Left ventricle myocardium inferior (tissue), 1 donor: ENCODE measurements at places on chromosomes 16 and 17. TPM values are rescaled to one million over a fixed set of nuclear protein-coding genes. Genes with fewer than 3 reads are reported as not detected.
A peak's percentile ranks its signal among the peaks of the same experiment; 100 is the strongest.

INCA1 gene
- total RNA-seq = 3.1 TPM

EME1 gene
- total RNA-seq = 0.74 TPM

LLGL1 gene
- 8.8 TPM for total RNA-seq

MGRN1 gene
- total RNA-seq = 30.5 TPM

WDR81 gene
- 9.3 TPM for total RNA-seq

RHBDL3 gene
- total RNA-seq = 4.7 TPM

MMP15 gene
- total RNA-seq = 64.1 TPM

PGAP3 gene
- total RNA-seq = 10.7 TPM

JPH3 gene
- 0.14 TPM for total RNA-seq

DNAH2 gene
- 0.33 TPM for total RNA-seq

TUBB3 gene
- 2.1 TPM for total RNA-seq

NARF gene
- total RNA-seq = 69.2 TPM

NECAB2 gene
- total RNA-seq = 0.69 TPM

GP1BA gene
- 0.22 TPM for total RNA-seq

FBF1 gene
- 2.8 TPM for total RNA-seq

SSTR5 gene
- total RNA-seq = 22.6 TPM

MFSD6L gene
- total RNA-seq = not detected

KRTAP9-2 gene
- not detected for total RNA-seq

GRCh38 chr17:28500712-28501379, 5.3 kb upstream of the FOXN1 start:
- DNase-seq = no peak

DNA sequence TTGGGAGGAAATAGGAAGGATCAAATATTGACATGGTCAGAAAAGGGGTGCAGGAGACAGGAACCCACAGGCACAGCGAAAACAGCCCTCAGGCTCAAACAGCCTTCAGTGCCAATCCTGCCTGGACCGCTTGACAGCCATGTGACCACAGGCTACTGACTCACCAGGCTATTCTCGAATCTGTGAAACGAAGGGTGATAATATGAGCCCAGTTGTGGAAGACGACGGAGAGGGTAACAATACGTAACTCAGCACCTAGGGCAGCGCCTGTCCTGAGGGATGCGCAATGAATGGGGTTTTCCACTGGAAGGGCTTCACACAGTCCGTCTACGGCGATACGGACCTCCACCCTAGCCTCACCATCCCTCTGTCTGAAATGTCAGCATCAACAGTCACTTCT, 117.3 kb upstream of the RCVRN start:
- DNase-seq = no peak

DNA sequence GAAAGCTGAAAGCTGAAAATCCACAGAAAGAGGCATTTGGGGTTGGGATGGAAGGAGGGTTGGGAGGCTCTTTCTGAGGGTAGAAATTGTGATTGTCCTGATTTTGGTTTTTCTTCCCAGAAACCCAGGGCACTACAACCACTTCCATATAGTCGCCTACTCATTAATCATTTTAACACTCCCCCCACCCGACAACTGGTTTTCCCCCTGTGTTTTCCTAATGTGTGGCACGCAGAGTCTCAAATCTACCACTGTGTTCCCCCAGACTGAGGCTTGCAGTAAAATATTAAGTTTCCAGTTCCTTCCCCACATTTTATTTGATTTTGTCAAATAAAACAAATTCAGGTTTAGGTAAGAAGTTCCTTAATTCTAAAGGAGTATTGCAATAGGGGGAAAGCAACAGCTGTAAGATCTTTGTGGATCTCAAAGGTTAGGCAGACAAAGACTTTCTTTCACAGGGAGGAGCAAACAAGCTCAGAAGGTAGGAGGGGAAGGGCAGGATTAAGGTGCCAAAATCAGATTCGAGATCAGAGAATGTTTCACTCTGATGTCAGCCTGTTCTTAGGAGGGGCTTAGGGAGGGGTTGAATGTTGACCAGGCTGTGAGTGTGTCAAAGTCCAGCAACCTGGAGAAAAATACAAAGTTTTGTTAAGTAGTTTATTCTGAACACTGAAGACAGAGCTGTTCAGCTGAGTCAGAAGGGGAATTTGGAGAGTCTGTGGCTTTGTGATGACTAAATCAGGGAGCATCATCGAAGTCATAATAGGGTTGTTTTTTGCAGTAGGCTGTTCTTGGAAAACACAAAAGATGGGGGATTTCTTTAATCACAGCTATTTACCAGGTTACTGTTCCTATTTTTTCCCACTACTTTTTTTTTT, 3.6 kb downstream of the ZNF267 start:
- DNase-seq = no peak

DNA sequence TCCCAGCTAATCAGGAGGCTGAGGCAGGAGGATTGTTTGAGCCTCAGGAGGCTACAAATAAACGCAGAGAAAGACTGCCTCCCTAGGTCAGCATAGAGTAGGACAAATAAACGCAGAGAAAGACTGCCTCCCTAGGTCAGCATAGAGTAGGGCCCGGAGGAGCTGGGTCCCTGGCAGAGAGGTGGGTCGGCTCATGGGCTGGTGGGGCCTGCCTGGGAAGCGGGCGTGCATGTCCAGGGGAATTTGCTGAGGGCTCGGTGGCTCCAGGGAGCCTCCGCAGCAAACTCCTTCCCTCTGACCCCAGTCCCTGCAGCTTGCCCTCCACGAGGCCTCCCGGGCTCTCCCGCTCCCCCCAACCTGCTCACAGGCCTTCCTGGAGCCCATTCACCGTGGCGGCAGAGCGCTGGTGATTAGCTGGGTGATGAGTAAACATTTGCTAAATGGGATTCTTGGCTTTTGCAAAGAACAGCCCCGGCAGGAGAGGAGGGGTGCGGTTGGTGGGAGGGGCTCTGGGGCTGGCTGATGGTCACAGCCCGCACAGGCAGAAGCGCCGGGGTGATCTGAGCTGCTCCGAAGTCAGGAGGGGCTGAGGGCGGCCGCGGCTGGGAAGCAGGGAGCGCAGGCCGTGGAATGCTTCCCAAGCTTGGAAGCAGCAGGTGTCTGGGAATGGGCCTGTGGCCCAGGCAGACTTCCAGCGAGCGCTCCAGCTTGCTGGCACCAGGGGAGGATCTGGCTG, 93.1 kb downstream of the RTN4RL1 start:
- DNase-seq = peak; percentile 40

- no peak for DNase-seq
Observed at GRCh38 chr17:35708149-35708548, 23.3 kb upstream of the RASL10B start.

GRCh38 chr17:16952401-16952800, 19.5 kb downstream of the TNFRSF13B start:
- DNase-seq = no peak

- DNase-seq = no peak
Observed at GRCh38 chr16:22763437-22764080, 50.4 kb upstream of the HS3ST2 start.

DNA sequence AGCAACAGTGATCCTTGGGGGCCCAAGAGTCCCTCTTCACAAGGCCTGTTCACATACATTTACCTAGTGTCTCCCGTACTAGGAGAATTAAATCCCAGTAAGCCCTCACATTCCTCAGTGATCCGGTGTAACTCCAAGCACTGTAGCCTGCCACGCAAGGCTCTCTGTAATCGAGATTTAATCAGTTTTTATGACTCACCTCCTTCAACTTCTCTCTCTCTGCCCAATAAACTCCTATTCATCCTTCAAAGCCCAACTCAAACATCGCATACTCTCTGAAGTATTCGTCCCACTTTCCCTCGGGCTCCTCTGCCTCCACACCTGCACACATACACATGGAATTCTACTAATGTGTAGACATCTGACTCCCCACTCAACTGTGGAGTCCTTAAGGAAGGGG, 141.8 kb downstream of the CMIP start:
- no peak for DNase-seq

GRCh38 chr17:2959371-2960130, 103.9 kb downstream of the OR1D5 start:
- no peak for DNase-seq

DNA sequence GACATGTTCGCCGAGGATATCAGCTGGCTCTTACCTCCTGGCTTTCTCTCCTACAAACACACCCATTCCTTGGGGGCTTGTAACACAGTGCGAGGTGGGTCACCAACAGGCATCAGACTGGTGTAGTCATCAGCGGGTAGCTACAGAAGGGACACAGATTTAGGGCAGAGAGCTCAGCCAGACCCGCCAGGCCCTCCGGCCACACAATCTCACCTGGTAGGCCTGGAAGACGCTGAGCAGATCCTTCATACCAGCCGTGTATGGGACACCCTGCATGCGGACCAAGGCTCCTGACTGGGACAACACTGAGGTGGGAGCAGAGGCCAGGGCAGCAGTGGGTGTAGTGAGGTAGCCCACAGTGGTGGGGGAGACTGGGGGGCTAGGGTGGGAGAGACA, 5.8 kb downstream of the ESRP2 start:
- no peak for DNase-seq

DNA sequence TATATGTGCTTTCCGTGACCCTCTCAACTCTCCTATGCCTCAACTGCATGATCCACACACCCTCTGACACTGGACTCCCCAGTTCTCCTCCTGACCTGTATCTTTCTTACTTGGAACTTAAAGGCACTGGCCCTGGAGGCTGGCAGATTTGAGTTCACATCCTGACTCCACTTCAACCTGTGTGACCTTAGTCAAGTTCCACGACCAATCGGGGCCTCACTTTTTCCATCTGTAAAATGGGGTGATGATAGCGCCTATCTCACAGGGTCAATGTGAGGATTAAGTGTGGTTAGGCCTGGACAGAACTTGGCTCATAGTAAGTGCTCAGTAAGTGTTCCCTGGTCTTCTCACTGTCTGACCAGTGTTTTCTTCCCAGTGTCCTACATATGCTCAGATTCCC, 25.1 kb downstream of the MARF1 start:
- no peak for DNase-seq

GRCh38 chr17:40382251-40382650, 17.7 kb upstream of the GJD3 start:
- no peak for DNase-seq

- DNase-seq = peak; percentile 29
Observed at GRCh38 chr16:88593489-88593888, 23.3 kb downstream of the ZC3H18 start.

GRCh38 chr16:67117716-67118115, 8.0 kb downstream of the PHAF1 start:
- DNase-seq = no peak

DNA sequence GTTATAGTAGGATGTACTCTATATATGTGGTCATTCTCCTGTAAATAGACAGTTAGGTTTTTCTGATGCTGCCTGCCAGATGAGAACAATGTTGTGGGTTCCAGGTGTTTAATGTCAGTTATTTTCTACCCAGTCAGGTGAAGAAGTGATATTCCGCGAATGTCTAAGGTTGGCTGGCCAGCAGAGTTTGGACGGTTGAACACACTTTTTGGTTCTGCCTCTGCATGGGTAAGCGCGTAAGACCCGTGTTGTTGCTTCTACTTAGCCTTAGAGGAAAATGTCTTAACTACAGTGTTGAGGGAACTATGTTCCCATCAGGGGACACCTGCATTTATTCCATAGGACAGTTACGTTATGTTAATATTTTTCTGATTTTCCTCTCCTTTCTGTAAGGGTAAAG, 162.6 kb downstream of the MAP2K6 start:
- no peak for DNase-seq

DNA sequence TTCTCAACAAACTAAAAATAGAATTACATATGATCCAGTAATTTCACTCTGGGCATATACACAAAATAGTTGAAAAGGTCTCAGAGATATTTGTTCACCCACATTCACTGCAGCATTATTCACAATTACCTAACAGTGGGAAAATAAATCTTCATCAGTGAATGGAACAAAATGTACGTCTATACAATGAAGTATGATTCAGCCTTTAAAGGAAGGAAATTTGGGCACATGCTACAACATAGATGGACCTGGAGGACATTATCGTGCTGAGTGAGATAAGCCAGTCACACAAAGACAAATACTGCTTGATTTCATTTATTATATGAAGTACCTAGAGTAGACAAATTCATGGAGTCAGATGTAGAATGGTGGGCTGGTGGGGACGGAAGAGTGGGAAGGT, 47.0 kb downstream of the MFSD11 start:
- no peak for DNase-seq

GRCh38 chr16:5461141-5461540, 363.5 kb upstream of the EEF2KMT start:
- no peak for DNase-seq

- DNase-seq = no peak
Observed at GRCh38 chr16:87216841-87217275, 100.3 kb downstream of the C16orf95 start.
